ENCODE measurements at places on chromosomes 6 and 20.

DNA sequence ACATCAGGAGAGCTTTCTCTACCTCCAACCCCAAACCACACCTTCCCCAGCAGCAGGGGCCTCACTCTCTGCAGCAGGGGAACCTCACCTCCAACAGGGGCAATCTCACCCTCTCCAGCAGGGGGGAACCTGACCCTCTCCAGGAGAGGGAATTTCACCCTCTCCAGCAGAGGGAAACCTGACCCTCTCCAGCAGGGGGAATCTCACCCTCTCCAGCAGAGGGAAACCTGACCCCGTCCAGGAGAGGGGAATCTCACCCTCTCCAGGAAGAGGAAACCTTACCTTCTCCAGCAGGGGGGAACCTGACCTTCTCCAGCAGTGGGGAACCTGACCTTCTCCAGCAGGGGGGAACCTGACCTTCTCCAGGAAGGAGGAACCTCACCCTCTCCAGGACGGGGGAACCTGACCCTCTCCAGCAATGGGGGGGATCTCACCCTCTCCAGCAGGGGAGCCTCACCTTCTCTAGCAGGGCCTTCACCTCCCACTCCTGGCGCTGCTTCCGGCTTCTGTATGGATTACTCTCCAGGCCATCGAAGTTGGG lies 3.1 kb downstream of the B3GALT4 start:
- peak; percentile 52 for DNase-seq

GRCh38 chr6:158625881-158626305 lies 18.6 kb downstream of the DYNLT1 start:
- DNase-seq = no peak

DNA sequence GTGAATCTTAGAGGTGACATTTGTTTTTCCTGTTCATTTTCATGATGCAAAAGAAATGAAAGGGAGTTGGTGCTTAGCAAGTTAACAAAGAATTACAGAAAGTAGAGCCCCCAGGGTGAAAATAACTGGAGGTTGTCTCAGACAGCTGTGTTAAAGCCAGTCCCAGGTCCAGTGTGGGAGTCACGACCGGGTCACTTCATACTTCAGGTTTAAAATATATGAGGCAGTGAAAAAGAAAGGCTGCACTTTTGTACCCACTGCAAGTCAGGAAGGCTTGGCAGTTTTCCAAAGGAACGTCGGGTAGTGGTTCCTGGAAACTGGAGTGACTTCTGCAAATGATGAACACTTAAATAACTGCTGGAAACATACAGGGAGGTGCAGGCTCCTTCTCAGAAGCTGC lies 91.5 kb upstream of the THBS2 start:
- DNase-seq = no peak

- DNase-seq = no peak
Observed at GRCh38 chr6:107987805-107988204, 29.8 kb upstream of the SEC63 start.

GRCh38 chr6:111754423-111754822 lies 118.8 kb downstream of the FYN start:
- DNase-seq = no peak

- DNase-seq = no peak
Observed at GRCh38 chr20:63156221-63156671, 59.7 kb downstream of the YTHDF1 start.

DNA sequence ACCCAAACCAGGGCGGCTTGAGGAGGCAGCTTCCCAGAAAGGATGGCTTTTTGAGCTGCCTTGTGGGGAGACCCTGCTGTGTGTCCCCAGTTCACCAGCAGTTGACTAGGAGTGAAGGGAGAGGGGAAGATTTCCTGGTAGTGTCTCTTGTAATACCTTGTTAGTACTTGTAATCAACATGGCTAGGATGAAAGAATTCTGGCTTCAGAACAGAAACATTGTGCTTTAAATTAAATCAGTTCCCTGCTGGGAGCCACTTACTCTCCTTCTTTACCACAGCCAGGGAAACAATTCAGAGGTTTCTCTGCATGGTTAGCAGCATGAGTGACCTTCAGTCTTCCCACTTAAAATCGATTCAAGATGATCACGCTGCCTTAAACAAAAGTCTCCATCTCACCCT lies 525.4 kb upstream of the ID4 start:
- DNase-seq = no peak
